Mesangial cell (primary cell): ENCODE measurements at places on chromosomes 3 and 15. TPM values are rescaled to one million over a fixed set of nuclear protein-coding genes. Genes with fewer than 3 reads are reported as not detected.

Gene ZNF860
- 0.65 and 1.9 TPM in 2 replicates for total RNA-seq

Gene EAF2
- 0.51 and 1.3 TPM in 2 replicates for total RNA-seq

Gene TMC3
- not detected in 2 replicates for total RNA-seq

Gene NR2F2
- total RNA-seq: 28.8 and 88.4 TPM in 2 replicates

Gene DTWD1
- 5.3 and 6.5 TPM in 2 replicates for total RNA-seq

Gene CDCP1
- 28.3 and 70.9 TPM in 2 replicates for total RNA-seq

Gene MYD88
- 26.2 and 34.0 TPM in 2 replicates for total RNA-seq

Gene CYP1A1
- not detected in 2 replicates for total RNA-seq

Gene RASA2
- total RNA-seq: 3.7 and 4.4 TPM in 2 replicates

Gene GXYLT2
- 17.6 and 51.1 TPM in 2 replicates for total RNA-seq

Gene ZDHHC19
- total RNA-seq: 0.13 TPM in 1 of 2 replicates, not detected in the other

Gene REC114
- not detected in 2 replicates for total RNA-seq

Gene SCAMP5
- 9.3 and 11.5 TPM in 2 replicates for total RNA-seq

Gene CADM2
- not detected in 2 replicates for total RNA-seq

Gene GUCA1C
- 1.3 TPM in 1 of 2 replicates, not detected in the other for total RNA-seq

Gene RNF7
- 47.8 and 71.4 TPM in 2 replicates for total RNA-seq

Gene GMPS
- 24.0 and 40.2 TPM in 2 replicates for total RNA-seq

Gene SHC4
- 1.3 and 3.4 TPM in 2 replicates for total RNA-seq

Gene CCR9
- total RNA-seq: under 0.01 TPM in 1 of 2 replicates, not detected in the other

Gene TTLL13
- under 0.01 TPM in 1 of 2 replicates, not detected in the other for total RNA-seq

Gene FRMD5
- total RNA-seq: 8.5 and 10.8 TPM in 2 replicates

Gene CFAP100
- not detected in 2 replicates for total RNA-seq

Gene ZNF620
- total RNA-seq: 1.8 and 3.3 TPM in 2 replicates

Gene CLDN16
- 0.16 and 1.3 TPM in 2 replicates for total RNA-seq
